ENCODE measurements at places on chromosomes 16 and 17. TPM values are rescaled to one million over a fixed set of nuclear protein-coding genes. Genes with fewer than 3 reads are reported as not detected.

MIS12 gene
- total RNA-seq = 40.0 TPM

DHX58 gene
- total RNA-seq = 72.9 TPM

MT1G gene
- 30.6 TPM for total RNA-seq

NPIPB9 gene
- 4.3 TPM for total RNA-seq

TMC7 gene
- not detected for total RNA-seq

RAD51C gene
- 70.6 TPM for total RNA-seq

TNP2 gene
- not detected for total RNA-seq

ITGA3 gene
- 8.7 TPM for total RNA-seq

ZG16B gene
- total RNA-seq = 3.7 TPM

CA5A gene
- not detected for total RNA-seq

TBC1D24 gene
- 21.1 TPM for total RNA-seq

SLC13A5 gene
- not detected for total RNA-seq

CPNE2 gene
- total RNA-seq = 11.3 TPM

FLCN gene
- 37.0 TPM for total RNA-seq

ADAD2 gene
- total RNA-seq = 0.18 TPM

GGA2 gene
- 118 TPM for total RNA-seq

CDT1 gene
- total RNA-seq = 132 TPM

NR1D1 gene
- total RNA-seq = 4.9 TPM

DYNLRB2 gene
- not detected for total RNA-seq

HIGD1B gene
- not detected for total RNA-seq

MEOX1 gene
- 6.9 TPM for total RNA-seq

HCRT gene
- total RNA-seq = not detected

GAS2L2 gene
- not detected for total RNA-seq

HBQ1 gene
- total RNA-seq = not detected

OR1F1 gene
- not detected for total RNA-seq

PIGS gene
- 60.0 TPM for total RNA-seq

CSH2 gene
- not detected for total RNA-seq

MMP28 gene
- total RNA-seq = not detected

RGS9 gene
- 5.7 TPM for total RNA-seq

C1QL1 gene
- 0.34 TPM for total RNA-seq

KRT14 gene
- not detected for total RNA-seq

ZNF500 gene
- 14.9 TPM for total RNA-seq

LRRC37A3 gene
- 9.7 TPM for total RNA-seq

PIGW gene
- total RNA-seq = 11.7 TPM

ALDH3A1 gene
- total RNA-seq = not detected

AMZ2 gene
- total RNA-seq = 80.0 TPM

CCL4 gene
- 6.5 TPM for total RNA-seq

THOC6 gene
- 57.4 TPM for total RNA-seq

Data from activated CD8-positive, alpha-beta T cell treated with anti-CD3 and anti-CD28 coated beads, Interleukin-2, amount 10 ng/mL, durations not matched to agents 7 days and 5 days (primary cell).